Stimulated activated CD8-positive, alpha-beta memory T cell treated with anti-CD3 and anti-CD28 coated beads, Interleukin-4, amount 100 ng/mL, for 4 hours (primary cell): ENCODE measurements at places on chromosomes 5 and 9.

- no peak for DNase-seq
Observed at GRCh38 chr9:84419031-84419602, 78.6 kb upstream of the SLC28A3 start.

GRCh38 chr5:120252839-120253238 lies 211.3 kb upstream of the PRR16 start:
- DNase-seq, result no peak

DNA sequence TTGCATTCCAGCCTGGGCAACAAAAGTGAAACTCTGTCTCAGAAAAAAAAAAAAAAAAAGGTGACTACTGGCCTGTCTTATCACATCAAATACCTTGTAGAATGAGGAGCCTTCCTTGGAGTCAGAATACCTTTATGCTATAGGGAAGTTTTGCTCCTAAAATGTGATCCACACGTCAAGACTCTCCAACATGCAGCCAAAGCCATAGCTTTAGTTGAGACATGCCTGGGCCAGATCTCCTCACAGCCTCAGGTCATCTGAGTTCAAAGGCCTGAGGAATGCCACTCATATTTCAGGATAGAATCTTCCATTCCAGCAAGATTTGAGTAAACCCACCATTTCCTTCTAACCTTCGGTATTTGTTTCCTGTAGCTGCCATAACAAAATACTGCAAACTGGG lies 13.7 kb upstream of the SOWAHA start:
- no peak for DNase-seq

- no peak for DNase-seq
Observed at GRCh38 chr9:75788006-75788634, 102.4 kb upstream of the PCSK5 start.

- no peak for DNase-seq
Observed at GRCh38 chr5:428754-429452, 14.1 kb upstream of the EXOC3 start.

- DNase-seq, result no peak
Observed at GRCh38 chr5:171725205-171725601, 60.4 kb upstream of the SMIM23 start.

- DNase-seq, result no peak
Observed at GRCh38 chr5:72226950-72227349, 93.1 kb downstream of the MRPS27 start.

- DNase-seq, result no peak
Observed at GRCh38 chr5:66945389-66946349, 250.9 kb downstream of the CD180 start.

- DNase-seq, result no peak
Observed at GRCh38 chr5:170603578-170604565, 100.1 kb downstream of the KCNIP1 start.

- DNase-seq, result no peak
Observed at GRCh38 chr9:26426551-26427131, 466.0 kb downstream of the CAAP1 start.

DNA sequence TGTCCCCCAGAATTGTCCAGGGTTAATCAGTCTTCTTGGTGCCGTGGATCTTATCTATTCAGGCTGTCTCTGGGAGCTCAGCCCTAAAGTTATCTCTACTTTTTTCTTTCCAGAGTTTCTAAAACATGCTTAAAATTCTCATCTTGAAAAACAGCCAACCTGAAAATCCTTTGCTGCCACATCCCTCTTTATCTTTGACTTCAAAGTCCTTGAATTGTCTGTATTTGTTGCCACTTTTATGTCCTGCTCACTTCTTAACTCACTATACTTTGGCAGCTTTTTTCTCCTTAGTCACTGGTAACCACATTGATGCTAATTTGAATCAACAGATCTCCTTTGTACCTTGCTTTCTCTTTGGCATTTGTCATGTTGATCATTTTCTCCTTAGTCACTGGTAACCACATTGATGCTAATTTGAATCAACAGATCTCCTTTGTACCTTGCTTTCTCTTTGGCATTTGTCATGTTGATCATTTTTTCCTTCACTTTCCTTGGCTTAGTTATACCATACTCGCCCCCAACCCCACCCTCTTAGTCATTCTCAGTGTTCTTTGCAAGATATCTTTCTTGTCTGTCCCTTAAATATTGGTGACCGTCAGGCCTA lies 8.5 kb downstream of the DMXL1 start:
- DNase-seq, result no peak

DNA sequence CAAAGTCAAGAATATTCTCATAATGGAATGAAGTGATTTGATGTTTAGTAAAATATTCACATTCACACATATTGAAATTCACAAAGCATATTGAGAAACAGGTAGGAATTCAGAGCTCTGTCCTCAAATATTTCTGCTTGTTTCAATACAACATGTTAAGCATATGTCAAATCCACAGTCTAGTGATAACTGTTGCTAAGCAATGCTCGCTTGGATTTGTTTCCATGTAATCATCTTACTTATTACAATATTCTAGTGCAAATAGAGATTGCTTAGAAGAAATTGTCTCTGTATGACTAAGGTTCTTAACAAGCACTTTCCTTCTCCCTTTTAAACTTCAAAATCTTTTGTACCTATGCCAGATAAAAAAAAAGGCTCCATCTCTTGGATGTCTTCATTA lies 995.7 kb downstream of the CDH18 start:
- no peak for DNase-seq

- DNase-seq, result no peak
Observed at GRCh38 chr9:89697553-89697952, 92.7 kb downstream of the GADD45G start.

DNA sequence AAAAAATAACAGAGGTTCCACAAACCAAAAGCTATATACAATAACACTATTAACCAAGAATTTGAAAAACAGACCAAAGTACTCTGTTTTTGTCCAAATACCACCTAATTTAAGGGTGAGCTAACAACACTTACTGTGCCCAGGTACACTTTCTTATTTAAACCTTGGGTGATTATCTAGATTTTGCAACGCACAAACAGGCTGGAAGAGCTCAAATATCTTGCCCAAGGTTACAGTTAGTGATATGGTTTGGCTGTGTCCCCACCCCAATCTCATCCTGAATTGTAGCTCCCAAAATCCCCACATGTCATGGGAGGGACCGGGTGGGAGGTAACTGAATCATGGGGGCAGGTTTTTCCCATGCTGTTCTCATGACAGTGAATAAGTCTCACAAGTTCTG lies 58.9 kb downstream of the CDK5RAP2 start:
- no peak for DNase-seq

DNA sequence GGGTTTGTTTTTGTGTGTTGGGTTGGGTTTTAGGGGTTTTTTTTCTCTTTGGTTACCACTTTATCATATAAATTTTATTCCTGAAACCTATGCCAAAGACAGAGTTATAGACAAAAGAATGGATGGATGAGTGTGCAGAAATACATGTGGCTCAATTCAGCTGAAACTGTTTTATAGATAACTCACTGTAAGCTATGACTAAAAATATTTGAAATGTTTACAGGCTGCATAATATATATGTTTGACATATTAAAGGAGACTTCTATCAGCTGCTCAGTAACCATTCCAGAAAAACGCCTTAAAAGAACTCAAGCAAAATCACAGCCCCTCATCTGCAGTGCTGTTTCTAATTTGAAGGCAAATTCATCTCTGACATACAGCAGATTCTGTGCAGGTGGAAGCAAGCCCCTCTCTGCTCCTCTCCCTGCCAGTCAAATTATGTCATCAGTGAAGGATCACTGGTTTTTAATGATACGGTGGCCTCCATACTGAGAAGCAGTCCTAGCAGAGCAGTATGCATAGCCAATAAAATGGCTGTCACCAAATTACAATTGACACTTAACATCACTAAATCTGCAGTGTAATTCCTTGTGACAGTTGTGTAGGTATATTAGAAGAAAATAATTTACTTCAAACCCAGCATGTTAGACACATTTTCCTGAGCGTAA lies 301.6 kb downstream of the NR2F1-AS1 start:
- no peak for DNase-seq

- no peak for DNase-seq
Observed at GRCh38 chr9:126989847-126990842, 75.6 kb downstream of the RALGPS1 start.

GRCh38 chr9:114666851-114667250 lies 9.2 kb upstream of the TEX53 start:
- no peak for DNase-seq

GRCh38 chr5:68272289-68272688 lies 56.7 kb downstream of the PIK3R1 start:
- no peak for DNase-seq

- DNase-seq, result no peak
Observed at GRCh38 chr5:139186752-139187326, 11.3 kb downstream of the SIL1 start.

GRCh38 chr9:97305501-97306298 lies 1.8 kb upstream of the CCDC180 start:
- DNase-seq, result no peak

GRCh38 chr9:17894501-17895160 lies 315.8 kb downstream of the SH3GL2 start:
- DNase-seq, result no peak

GRCh38 chr9:97543561-97543960 lies 42.1 kb downstream of the TMOD1 start:
- no peak for DNase-seq
